ENCODE measurements at places on chromosomes 12 and 14. TPM values are rescaled to one million over a fixed set of nuclear protein-coding genes. Genes with fewer than 3 reads are reported as not detected.

SLCO1A2 gene
- total RNA-seq, result not detected

TRHDE gene
- not detected for total RNA-seq

LMNTD1 gene
- not detected for total RNA-seq

FBXO34 gene
- total RNA-seq, result 26.6 TPM

LBHD2 gene
- total RNA-seq, result not detected

AMDHD1 gene
- total RNA-seq, result 0.21 TPM

SELPLG gene
- total RNA-seq, result 51.9 TPM

OTX2 gene
- not detected for total RNA-seq

ANKRD33 gene
- total RNA-seq, result not detected

IFNG-AS1 gene
- 0.41 TPM for total RNA-seq

LRRC9 gene
- total RNA-seq, result not detected

ATL1 gene
- total RNA-seq, result 1.2 TPM

ZFYVE26 gene
- 15.2 TPM for total RNA-seq

KRT77 gene
- not detected for total RNA-seq

NUDT4 gene
- 90.9 TPM for total RNA-seq

SMCO2 gene
- total RNA-seq, result 1.8 TPM

B4GALNT3 gene
- 8.6 TPM for total RNA-seq

TEX52 gene
- 0.17 TPM for total RNA-seq

GRIN2B gene
- not detected for total RNA-seq

BDKRB1 gene
- not detected for total RNA-seq

MYF6 gene
- not detected for total RNA-seq

KRT75 gene
- not detected for total RNA-seq

RILPL2 gene
- 20.1 TPM for total RNA-seq

TM9SF1 gene
- 35.3 TPM for total RNA-seq

SLC7A7 gene
- total RNA-seq, result 0.61 TPM

SYNE3 gene
- total RNA-seq, result 44.1 TPM

KRT8 gene
- total RNA-seq, result not detected

TRIM9 gene
- 0.31 TPM for total RNA-seq

KCNK13 gene
- not detected for total RNA-seq

OR8S1 gene
- total RNA-seq, result not detected

HOXC6 gene
- total RNA-seq, result not detected

COPZ1 gene
- total RNA-seq, result 115 TPM

AVPR1A gene
- not detected for total RNA-seq

AKAP6 gene
- total RNA-seq, result 0.21 TPM
